ENCODE measurements at places on chromosomes 11 and 22. TPM values are rescaled to one million over a fixed set of nuclear protein-coding genes. Genes with fewer than 3 reads are reported as not detected.

GRCh38 chr11:65553301-65554001, 4.7 kb downstream of the LTBP3 start:
- H3K36me3 ChIP-seq = peaks cover 61% of the 10 kb centered on the region
- H3K4me1 ChIP-seq = peaks cover 47% of the 10 kb centered on the region
- peaks cover 6% of the 10 kb centered on the region for H3K27me3 ChIP-seq

Gene GLYAT
- not detected for total RNA-seq

- no peaks in the 10 kb centered on the region for H3K36me3 ChIP-seq
- H3K27me3 ChIP-seq = no peaks in the 10 kb centered on the region
- no peaks in the 10 kb centered on the region for H3K4me1 ChIP-seq
- DNase-seq = no peak
Observed at GRCh38 chr11:31646216-31646615, 136.6 kb downstream of the ELP4 start.

- H3K27me3 ChIP-seq = no peaks in the 10 kb centered on the region
- no peak overlapping the region for H3K27ac ChIP-seq
- no peak for DNase-seq
Observed at GRCh38 chr11:128069665-128070064, 517.7 kb downstream of the ETS1 start.

- no peaks in the 10 kb centered on the region for H3K27me3 ChIP-seq
- H3K27ac ChIP-seq = no peak overlapping the region
- no peak overlapping the region for H3K4me3 ChIP-seq
- no peak for DNase-seq
Observed at GRCh38 chr22:10780281-10780680, 4747.7 kb upstream of the OR11H1 start.

Gene FOSL1
- not detected for total RNA-seq

- H3K4me3 ChIP-seq = no peak overlapping the region
- H3K4me1 ChIP-seq = peaks cover 9% of the 10 kb centered on the region
- H3K27ac ChIP-seq = no peak overlapping the region
- no peak for DNase-seq
- H3K36me3 ChIP-seq = peaks cover 81% of the 10 kb centered on the region
Observed at GRCh38 chr22:48746789-48747425, 1080.8 kb downstream of the BRD1 start.
